ENCODE measurements at places on chromosomes 3 and 15.

DNA sequence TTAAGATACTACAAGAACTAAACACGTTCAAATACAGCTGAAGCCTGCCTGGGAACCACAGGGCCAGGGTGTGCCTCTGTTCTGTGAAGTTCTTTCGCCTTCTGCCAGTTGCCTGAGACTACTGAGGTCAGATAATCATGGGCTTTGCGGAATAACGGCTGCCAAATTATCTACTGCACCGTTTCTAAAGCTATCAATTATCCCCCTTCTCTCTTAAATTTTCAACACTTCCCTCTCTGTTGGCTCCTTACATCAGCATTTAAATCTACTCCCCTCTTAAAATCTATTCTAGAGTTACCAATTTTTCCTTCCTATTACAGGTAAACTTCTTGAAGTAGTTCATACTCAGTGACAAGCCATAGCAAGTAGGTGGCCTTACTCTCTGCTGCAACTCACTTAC is 6.2 kb upstream of the NEO1 start:
- no peak for DNase-seq

DNA sequence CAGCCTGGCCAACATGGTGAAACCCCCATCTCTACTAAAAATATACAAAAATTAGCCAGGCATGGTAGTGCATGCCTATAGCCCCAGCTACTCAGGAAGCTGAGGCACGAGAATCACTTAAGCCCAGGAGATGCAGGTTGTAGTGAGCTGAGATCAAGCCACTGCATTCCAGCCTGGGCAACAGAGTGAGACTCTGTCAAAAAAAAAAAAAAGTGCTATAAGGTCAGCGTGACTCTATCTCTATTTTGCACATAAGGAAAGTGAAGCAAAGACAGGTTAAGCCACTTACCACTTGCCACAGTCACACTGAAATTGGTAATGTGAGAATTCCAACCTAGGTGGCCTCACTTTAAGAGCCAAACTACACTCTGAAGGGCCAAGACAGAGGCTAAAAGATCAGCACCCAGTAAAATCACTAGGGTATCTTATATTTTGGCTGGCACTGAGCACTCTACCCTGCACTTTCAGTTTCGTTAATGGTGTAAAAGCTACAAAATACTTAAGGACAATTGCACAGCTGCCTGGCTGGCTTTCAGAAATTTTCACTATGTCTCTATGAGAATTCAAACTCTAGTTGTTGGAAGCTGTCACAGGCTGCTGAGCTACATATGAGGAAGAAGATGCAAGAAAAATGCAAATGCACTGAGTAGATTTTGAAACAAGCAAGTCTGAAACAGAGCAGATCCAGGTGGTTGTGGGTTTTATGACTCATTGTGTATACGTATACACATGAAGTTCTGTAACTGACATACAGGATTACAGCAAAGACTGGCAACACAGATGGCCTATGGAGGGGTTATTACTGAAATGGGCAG is 32.7 kb downstream of the TRANK1 start:
- no peak for DNase-seq

GRCh38 chr15:67691450-67691849 is 133.9 kb upstream of the SKOR1 start:
- no peak for DNase-seq

GRCh38 chr3:133828576-133829309 is 23.1 kb downstream of the SRPRB start:
- no peak for DNase-seq

GRCh38 chr3:115388811-115389210 is 234.5 kb upstream of the GAP43 start:
- no peak for DNase-seq

DNA sequence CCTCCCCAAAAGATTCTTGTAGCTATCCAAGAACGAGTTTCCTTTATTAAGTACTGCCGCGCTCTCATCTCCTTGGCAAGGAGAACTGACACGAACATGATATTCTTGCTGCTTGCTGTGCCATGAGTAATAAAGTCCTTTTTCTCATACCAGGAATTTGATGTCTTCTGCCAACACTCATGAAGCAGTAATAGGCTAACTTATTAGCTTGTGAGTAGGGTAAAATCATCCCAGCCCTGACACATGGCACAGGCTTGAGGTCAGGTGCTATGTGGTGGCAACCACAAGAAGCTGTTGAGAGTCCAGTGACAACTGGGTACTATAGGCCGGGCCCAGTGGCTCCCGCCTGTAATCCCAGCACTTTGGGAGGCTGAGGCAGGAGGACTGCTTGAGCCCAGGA is 22.7 kb upstream of the UBXN7 start:
- DNase-seq: no peak

GRCh38 chr15:51842852-51843737 is 13.6 kb downstream of the TMOD3 start:
- no peak for DNase-seq

DNA sequence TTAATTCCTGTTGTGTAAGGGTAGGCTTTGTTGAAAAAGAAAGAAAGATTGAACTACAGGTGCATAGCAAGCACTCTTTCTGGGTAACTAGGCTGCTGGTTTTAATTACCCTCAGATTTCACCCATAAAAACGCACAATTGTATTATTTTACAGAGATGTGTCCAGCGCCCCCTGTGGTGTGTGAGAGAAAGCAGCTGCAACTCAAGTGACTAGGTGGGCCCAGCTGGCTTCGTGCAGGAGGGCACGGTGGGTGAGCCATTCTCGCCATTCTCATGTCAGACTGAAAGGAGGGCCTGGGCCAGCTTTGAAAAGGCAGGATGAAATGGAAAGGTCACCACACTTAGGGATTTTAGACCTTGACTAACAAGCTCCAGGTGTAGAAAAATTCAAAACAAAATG is 122.6 kb downstream of the LRIG1 start:
- DNase-seq: no peak

- DNase-seq: no peak
Measured at GRCh38 chr3:128559486-128560225, 66.7 kb upstream of the GATA2 start.

GRCh38 chr3:42169579-42170120 is 78.5 kb downstream of the TRAK1 start:
- DNase-seq: no peak

GRCh38 chr15:42695527-42696071 is 41.3 kb downstream of the CDAN1 start:
- DNase-seq: no peak

DNA sequence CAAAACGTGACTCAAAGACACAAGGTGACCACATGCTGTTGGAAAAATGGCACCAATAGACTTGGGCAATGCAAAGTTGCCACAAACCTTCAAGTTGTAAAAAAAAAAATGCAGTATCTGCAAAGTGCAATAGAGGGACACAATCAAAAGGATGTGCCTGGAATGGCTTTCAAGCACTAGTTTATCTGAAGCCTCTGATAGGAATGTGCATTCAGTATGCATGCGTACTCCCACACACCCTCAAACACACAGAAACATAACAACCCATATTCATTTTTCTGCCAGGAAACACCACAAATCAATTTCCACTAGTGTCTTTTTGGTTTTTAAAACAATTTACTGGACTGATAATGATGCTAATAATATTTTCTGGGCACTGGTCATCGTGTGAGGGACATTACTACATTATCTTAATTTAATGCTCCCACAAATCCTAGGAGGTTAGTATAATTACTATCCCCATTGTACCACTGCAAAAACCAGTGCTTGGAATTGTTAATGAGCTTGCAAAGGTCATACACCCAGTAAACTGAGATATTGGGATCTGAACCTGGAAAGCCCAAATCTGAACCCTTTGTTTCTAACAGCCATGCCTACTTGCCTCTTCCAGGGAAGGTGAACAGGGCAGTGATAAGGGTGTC is 298.7 kb downstream of the MAGI1 start:
- no peak for DNase-seq

- DNase-seq: no peak
Measured at GRCh38 chr15:36291501-36291900, 287.9 kb upstream of the CDIN1 start.

DNA sequence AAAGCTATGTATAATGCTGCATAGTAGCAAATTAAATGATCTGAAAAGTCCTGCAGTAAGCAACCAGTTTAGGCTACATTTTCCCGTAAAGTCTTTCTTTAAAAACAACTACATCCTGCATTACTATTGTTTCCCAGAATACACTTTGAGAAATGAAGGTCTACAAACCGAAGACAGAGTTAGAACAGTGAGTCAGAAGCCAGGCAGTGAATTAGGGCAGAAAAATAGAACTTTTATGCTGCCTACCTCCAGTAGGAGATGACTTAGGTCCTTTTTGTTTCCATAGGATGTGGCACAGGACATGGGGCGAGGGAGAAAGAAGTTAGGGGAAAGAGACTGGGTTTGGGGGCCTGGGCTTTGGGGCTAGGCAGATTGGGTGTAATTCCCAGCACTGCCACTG is 127.3 kb downstream of the PPM1L start:
- DNase-seq: no peak

DNA sequence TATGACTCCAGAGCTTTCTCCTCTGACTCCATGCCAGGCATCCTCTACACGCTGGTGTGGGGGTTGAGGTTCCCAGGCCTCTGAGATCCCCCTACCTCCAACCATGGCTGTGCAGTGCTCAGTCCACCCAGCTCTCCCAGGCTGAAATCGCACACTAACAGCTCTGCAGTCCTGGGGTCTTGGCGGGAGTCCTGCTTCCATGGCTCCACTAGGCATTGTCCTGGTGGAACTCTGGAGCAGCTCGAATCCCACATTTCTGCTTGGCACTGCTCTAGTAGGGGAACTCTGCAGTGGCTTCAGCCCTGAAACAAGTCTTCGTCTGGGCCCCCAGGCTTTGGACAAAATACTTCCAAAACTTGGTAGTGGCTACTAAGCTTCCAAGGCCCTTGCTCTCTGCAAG is 50.7 kb downstream of the ROPN1B start:
- DNase-seq: no peak

DNA sequence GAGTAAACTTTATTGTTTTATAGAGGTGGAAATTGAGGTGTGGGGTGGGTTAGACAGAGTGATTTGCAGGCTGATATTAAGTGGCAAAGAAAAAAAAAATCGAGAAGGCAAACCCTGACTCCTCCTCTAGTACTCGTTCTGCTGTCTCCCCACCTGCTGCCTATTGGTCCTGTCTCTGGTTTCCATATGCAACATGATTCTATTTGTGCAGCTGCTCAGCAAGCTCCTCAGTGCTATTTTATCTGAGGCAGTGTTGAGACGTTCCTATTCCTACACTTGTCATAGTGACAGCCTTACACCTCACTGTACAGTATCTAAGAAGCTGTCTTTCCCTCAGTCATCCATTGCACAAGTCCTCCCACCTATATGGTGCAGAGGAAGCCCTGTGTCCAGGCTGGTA is 45.1 kb downstream of the RSL24D1 start:
- DNase-seq: no peak

Measured in type B pancreatic cell (in vitro differentiated cells).